CD4-positive, alpha-beta T cell treated with Interleukin-21 for 1 hour (primary cell): ENCODE measurements at places on chromosomes 12 and 14.

- no peak for DNase-seq
Measured at GRCh38 chr14:65948302-65948701, 535.8 kb downstream of the FUT8 start.

- DNase-seq, result no peak
Measured at GRCh38 chr12:95995238-95996031, 709 bp downstream of the HAL start.

DNA sequence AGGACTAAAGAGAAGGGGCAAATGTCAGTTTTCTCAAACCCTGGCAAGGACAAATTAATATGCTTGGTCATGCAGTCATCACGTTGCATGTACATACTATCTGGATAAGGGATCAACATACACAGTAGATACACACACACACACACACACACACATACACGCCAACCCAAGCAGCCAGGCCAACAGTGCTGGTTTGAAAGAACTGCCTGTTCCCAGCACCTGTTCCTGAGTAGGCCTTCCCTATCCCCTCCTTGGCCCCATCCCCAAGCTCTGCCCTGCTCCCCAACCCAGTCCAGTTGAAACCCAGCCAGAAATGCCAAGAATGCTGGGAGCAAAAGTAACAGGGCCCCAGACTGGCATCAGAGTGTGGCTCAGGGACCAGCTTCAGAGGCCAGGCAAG, 4.4 kb downstream of the ITGA7 start:
- no peak for DNase-seq

GRCh38 chr12:109458771-109459208, 18.3 kb downstream of the KCTD10 start:
- DNase-seq, result no peak

GRCh38 chr14:100241279-100241678, 2.3 kb downstream of the YY1 start:
- DNase-seq, result no peak

- no peak for DNase-seq
Measured at GRCh38 chr12:110807640-110808039, 39.1 kb upstream of the CCDC63 start.

DNA sequence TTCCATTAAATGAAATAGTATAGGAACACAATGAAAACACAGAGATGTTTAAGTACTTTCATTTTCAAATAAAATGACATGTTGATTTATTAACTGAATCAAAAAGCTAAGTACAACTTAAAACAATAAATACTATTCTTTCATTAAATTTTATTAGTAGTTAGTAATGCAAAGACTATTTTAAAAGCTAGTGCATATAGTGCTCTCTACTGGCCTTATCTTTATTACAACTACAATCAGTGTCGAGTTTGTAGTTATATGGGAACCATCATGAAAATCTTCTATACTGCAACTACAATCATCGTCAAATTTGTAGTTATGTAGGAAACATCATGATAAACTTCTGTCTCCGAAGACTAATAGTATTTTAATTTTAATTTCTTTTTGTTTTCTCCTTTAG, 8.9 kb upstream of the LIN7A start:
- DNase-seq, result no peak

GRCh38 chr12:78209846-78210505, 379.3 kb downstream of the NAV3 start:
- DNase-seq, result no peak

DNA sequence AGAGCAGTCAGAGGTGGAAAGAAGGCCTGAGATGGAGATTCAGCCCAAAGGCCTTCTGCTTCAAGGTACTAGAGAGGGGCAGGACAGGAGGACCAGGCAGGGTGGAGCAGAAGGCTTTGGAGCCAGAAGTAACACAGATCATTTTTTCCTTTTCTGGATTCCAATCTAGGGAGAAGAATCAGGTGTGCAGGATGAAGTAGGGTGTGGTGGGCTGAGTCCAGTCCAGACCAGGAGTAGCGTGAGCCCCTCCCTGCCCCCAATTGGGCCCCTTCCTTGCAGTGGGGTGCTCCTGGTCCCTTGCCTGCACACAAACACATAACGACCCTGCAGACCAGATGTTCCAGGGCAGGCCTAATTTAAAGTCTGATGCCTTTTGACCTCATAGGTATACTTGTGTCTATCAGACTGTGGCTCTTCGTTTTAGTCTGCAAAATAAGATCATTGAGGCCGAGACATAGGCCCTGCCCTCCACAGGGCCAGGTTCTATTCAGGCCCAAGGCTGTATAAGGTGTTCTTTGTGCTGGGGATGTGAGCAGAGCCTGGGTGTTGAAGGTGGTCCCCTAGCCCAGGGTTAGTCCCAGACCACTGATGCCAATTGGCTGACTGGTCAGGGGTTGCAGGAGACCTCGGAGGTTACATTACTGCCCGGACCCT, 1.0 kb upstream of the NYNRIN start:
- DNase-seq, result no peak

DNA sequence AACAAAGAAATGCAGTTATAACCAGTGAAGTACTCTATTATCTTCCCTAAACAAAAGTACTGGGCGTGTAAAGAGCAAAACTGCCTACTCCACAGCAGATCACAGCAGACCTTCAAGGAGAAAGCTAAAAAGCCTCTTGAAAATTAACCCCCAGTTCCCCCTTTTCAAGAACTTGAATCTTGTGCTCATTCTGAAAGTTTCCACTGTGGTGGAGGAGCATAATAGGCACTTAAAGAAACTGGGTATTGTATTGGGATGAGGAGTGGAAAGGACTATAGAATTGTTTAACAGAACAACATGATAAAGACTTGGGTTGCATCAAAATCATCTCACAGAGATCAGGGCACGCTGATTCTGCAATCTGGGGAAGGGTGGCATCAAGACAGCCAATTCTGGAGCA, 51.1 kb downstream of the SLC25A47 start:
- DNase-seq, result no peak

- no peak for DNase-seq
Measured at GRCh38 chr12:28814246-28814645, 334.8 kb upstream of the FAR2 start.

GRCh38 chr14:32468955-32469354, 139.9 kb downstream of the AKAP6 start:
- DNase-seq, result no peak

DNA sequence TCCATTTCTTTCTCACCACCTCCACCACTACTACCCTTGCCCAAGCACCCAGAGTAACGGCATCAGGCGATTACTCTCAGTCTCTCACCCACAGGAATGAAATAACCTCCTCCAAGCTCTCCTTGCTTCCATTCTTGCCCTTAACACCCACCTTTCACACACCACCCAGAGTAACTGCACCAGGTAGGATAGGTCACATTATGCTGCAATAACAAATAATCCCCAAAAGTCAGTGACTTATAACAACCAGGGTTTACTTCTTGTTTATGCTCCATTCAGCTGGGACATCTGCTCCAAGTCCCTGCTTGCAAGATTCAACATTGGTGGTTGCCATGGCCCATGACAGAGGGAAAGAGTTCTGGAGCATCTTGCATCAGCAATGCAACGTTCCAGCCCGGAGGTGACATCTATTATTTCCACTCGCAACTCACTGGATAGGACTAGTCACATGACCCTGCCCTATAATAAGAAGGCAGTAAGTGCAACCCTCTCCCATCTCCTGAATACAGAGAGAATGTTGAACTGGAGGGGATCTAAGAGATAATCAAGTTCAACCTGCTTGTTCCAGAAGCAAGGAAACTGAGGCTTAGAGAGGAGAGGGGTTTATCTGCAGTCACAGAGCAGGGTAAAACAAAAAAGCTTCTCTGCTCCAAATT, 41.5 kb upstream of the FICD start:
- no peak for DNase-seq

- no peak for DNase-seq
Measured at GRCh38 chr14:22510527-22511110, 78.4 kb downstream of the DAD1 start.

DNA sequence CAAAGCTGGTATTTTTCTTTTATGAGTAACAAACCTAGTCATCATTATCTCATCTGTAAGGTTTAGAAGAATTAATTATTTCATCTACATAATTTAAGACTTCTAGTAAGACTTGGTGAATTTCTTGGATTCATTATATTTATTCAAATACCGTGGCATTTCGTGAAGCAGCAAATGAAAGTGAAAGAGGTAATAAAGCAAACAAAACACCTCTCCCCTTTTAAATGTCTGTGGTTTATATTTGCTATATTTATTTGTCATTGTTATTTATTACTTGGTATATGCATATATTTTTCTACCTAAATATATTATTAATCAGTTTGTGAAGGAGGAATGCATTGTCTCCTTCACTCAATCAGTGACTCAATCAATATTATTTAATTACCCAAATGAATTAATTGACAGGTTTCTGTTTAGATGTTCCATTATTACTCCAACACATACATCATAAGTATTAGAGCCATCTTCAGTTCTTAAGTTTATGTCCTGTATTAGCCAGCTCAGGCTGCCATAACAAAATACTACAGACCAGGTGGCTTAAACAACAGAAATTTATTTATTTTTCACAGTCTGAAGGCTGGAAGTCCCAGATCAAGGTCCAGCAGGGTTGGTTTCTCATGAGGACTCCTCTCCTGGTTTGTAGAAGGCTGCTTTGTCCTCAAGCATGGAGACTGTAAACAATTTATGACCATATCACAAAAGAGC, 6.6 kb downstream of the CFAP54 start:
- peak; percentile 34 for DNase-seq

GRCh38 chr14:96729889-96730288, 67.3 kb upstream of the VRK1 start:
- no peak for DNase-seq

- no peak for DNase-seq
Measured at GRCh38 chr14:52935833-52936232, 15.0 kb downstream of the FERMT2 start.

- DNase-seq, result no peak
Measured at GRCh38 chr12:80936642-80937390, 918 bp downstream of the LIN7A start.

GRCh38 chr14:105257464-105257863, 9.1 kb downstream of the BTBD6 start:
- DNase-seq, result peak; percentile 42

DNA sequence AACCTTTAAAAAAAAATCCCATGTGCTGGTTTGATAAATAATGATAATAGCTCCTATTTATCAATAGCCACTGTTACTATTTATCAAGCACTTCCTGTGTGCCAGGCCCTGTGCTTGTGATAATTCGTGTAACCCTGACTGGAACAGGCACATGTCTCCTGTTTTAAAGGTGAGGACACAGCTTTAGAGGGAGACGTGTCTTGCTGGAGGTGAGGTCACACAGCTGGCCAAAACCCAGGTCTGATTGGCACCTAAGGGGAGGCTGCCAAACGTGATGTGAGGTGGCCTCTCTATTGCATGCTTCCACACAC, 156.6 kb downstream of the VRK1 start:
- DNase-seq, result no peak

GRCh38 chr14:71497645-71498086, 434.6 kb upstream of the RGS6 start:
- no peak for DNase-seq

DNA sequence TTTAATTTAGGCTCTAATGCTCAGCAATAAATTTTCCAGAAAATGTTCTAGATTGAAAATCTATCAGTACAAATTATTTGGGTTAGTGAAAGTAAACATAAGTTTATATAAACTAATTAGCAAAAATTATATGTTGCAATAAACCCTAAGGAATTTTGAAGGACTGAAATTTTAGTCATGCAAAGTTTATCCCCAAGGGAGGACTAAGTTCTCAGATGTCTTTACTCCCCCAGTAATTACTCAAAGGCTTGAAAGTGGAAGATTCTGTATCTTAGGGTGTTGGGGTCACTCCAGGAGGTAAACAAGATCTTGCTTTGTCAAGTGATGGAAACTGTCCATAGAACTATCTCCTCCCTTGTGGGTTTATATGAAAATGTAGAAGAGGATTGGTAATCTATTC, 183.7 kb downstream of the AKAP6 start:
- DNase-seq, result no peak

- no peak for DNase-seq
Measured at GRCh38 chr14:105332350-105332874, 17.9 kb downstream of the PACS2 start.

DNA sequence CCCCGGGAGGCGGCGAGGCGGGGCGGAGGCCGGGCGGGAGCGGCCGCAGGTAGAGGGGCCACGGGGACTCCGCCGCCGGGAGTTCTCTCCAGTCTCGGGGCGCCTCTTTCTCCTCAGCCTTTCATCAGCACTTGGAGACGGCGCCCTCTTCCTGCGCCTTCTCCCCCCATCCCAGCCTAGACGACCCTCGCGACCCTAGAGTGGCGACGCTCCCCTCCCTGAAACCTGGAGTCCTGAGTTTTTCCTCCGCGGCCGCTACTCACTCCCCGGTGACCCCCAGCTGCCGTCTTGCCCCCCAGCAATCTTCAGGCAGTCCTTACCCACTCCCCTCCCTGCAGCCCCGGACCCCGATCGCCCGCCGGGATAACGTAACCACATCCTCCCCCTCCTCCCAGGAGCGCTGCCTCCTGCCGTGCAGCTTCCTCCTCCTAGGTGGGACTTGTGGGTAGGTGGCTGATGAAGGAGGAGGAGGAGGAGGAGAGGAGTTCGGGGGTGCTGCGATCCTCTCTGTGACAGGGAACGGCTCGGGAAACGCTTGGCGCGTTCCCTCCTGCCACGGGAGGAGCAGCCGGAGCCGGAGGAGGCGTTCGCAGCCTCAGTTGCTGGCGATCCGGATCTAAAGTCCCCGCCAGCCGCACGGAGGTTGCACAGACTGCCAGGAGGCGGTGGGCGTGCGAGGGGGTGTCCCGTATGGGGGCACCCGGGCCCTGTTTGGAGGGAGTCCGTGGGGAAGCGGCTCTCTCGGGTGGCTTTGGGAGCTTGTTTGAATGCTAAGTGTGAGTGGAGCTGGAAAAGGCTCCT, 891 bp downstream of the PLEKHA5 start:
- no peak for DNase-seq

DNA sequence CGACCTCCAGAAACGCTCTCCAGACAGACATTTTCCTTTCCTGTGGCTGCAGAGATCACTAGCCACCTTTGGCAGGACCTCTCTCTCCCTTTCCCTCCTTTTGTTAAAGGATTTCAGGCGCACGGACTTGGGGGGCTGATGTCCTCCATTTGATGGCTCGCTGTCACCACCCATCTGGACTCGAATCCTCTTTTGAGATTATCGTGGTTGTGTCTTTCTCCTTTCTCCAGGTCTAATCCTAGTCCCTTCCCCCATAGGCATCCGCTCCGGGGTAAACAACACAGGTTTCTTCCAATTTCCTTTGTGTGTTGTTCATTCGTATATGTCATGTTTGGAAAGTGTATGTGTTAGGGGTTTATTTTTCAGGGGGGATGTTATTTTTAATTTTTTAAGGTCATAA, 56.7 kb upstream of the SLC24A4 start:
- DNase-seq, result no peak
